ENCODE measurements at places on chromosomes 16 and 17. TPM values are rescaled to one million over a fixed set of nuclear protein-coding genes. Genes with fewer than 3 reads are reported as not detected.

The CD7 gene
- 845 TPM for total RNA-seq

The RAB26 gene
- 2.0 TPM for total RNA-seq

The KRT12 gene
- not detected for total RNA-seq

The CACNG3 gene
- total RNA-seq, result not detected

The SYNGR3 gene
- total RNA-seq, result 38.6 TPM

The ZG16 gene
- not detected for total RNA-seq

DNA sequence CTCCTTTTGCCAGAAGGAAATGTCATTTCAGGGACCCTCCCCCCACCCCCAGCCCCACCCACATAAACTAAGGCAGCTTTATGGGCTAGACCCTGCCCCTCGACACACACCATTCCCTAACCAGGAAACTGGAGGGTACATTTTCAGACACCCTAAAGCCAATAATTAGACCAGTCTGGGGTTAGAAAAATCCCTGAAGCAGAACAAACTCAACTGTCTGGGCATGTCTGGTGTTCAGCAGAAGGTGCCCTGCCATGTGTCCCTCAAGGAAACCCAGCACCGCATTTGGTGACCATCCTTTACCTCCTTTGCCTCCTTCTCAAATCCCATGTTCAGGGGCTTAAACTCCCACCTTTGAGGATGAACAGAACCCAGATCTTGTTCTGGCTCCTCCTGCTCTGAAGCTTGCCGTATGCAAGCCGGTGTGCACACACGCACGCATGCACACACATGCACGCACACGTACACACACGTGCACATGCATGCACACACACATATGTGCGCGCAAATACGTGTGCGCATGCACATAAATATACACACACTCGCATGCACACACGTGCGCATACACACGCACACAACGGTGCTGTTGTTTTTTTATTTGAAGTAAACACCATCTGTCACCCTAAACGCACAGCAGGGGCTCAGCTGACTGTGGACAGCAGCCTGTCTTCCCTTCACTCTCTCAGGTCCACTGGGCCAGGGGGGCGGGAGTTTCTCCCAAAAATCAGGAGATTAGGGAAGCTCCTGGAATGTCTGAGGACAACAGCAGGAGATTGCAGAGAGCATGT is 156.8 kb upstream of the TNRC6C start:
- no peaks in the 10 kb centered on the region for H3K36me3 ChIP-seq
- peaks cover 19% of the 10 kb centered on the region for H3K4me1 ChIP-seq
- H3K27ac ChIP-seq, result no peak overlapping the region
- H3K4me3 ChIP-seq, result no peak overlapping the region
- peaks cover 24% of the 10 kb centered on the region for H3K27me3 ChIP-seq

DNA sequence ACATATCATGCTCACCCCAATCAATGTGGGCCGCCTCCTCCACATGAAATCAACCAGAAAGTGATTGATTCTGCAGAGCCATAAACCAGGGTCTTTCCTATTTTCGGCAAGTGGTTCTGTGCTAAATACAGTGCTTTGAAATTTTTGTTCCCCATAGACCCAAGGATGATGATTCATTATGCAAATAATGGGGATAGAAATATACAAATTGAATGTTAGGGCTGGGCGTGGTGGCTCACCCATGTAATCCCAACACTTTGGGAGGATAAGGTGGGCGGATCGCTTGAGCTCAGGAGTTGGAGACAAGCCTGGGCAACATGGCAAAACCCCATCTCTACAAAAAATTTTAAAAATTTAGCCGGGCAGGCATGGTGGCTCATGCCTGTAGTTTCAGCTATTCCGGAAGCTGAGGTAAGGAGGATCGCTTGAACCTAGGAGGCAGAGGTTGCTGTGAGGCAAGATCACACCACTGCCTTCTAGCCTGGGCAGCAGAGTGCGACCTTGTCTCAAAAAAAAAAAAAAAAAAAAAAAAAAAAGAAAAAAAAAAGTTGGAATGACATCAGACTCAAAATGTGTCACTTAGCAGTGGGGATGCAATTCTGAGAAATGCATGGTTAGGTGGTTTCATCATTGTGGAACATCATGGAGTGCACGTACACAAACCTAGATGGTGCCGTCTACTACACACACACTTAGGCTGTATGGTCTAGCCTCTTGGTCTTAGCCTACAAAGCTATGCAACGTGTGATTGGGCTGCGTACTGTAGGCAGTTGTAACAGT is 581.7 kb downstream of the MAF start:
- no peaks in the 10 kb centered on the region for H3K36me3 ChIP-seq
- DNase-seq, result no peak
- peaks cover 1% of the 10 kb centered on the region for H3K4me1 ChIP-seq
- H3K27me3 ChIP-seq, result no peaks in the 10 kb centered on the region

GRCh38 chr16:21639493-21639892 is 12.9 kb downstream of the IGSF6 start:
- H3K27me3 ChIP-seq, result no peaks in the 10 kb centered on the region
- no peak for DNase-seq
- no peak overlapping the region for H3K27ac ChIP-seq
- H3K4me3 ChIP-seq, result no peak overlapping the region
- peaks cover 32% of the 10 kb centered on the region for H3K4me1 ChIP-seq

DNA sequence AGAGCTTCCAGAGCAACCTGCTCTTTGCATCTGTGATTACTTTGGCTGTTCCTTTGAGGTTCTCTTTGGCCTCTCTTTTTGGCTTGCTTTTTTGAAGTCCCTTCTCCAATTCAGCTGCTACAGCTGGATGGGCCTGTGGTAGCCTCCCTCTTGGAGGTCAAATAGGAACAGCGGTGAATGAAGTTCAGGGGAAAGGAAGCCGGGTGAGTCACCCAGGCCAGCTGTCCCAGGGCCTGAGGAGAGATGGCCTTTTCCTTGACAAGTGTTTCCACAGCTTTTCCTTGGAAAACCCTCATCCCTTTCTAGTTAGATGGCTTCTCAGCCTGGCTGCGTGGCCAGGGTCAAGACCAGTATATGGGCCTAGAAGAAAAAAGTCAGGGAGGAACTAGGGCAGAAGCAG is 103.1 kb downstream of the STX8 start:
- no peak for DNase-seq
- peaks cover 34% of the 10 kb centered on the region for H3K4me1 ChIP-seq
- no peaks in the 10 kb centered on the region for H3K27me3 ChIP-seq
- no peaks in the 10 kb centered on the region for H3K36me3 ChIP-seq
- H3K4me3 ChIP-seq, result no peak overlapping the region

DNA sequence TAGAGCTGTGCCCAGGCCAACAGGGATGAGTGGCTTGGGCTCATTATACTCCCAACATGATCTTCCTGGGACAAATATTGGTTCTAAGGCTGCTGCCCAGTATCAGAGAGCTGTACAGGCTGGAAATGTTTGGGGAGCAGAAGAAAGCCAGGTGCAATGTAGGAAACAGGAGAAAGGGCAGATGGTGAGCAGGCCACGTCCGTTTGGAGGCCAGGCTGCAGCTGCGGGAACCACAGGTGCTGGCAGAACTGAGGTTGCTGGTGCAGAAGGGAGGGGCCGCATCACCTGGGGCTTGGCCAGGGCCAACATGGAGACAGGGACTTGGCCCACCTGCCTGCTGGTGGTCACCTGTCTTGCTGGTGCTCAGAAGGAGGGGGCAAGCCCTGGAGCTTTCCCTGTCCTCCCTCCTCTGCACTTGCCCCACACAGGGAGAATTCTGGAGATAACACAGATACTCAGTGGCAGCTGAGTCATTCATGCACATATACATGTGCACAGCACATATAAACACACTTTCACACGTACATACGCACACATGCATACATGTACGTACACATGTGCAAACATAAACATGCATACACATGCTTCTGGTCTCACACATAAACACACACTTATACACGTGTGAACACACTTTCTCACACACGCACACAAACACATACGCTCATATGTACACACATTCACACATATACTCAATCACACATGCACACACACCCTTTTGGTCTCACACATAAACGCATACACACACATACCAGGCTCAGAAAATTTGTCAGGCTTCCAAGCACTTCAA is 67.7 kb downstream of the WSCD1 start:
- no peak overlapping the region for H3K4me3 ChIP-seq
- no peak for DNase-seq
- H3K4me1 ChIP-seq, result no peaks in the 10 kb centered on the region
- H3K27me3 ChIP-seq, result peaks cover 12% of the 10 kb centered on the region

GRCh38 chr17:37405955-37406634 is 541 bp downstream of the ACACA start:
- peaks cover 10% of the 10 kb centered on the region for H3K36me3 ChIP-seq
- H3K27me3 ChIP-seq, result no peaks in the 10 kb centered on the region
- no peak for DNase-seq
- H3K4me3 ChIP-seq, result peak overlapping the region; percentile 96
- H3K27ac ChIP-seq, result peak overlapping the region; percentile 92

- H3K27ac ChIP-seq, result no peak overlapping the region
- H3K4me1 ChIP-seq, result no peaks in the 10 kb centered on the region
- no peak overlapping the region for H3K4me3 ChIP-seq
- DNase-seq, result no peak
Measured at GRCh38 chr16:52526830-52527229, 20.1 kb downstream of the TOX3 start.
